Small intestine (tissue), 16 donors: ENCODE measurements at places on chromosomes 7 and 10.

DNA sequence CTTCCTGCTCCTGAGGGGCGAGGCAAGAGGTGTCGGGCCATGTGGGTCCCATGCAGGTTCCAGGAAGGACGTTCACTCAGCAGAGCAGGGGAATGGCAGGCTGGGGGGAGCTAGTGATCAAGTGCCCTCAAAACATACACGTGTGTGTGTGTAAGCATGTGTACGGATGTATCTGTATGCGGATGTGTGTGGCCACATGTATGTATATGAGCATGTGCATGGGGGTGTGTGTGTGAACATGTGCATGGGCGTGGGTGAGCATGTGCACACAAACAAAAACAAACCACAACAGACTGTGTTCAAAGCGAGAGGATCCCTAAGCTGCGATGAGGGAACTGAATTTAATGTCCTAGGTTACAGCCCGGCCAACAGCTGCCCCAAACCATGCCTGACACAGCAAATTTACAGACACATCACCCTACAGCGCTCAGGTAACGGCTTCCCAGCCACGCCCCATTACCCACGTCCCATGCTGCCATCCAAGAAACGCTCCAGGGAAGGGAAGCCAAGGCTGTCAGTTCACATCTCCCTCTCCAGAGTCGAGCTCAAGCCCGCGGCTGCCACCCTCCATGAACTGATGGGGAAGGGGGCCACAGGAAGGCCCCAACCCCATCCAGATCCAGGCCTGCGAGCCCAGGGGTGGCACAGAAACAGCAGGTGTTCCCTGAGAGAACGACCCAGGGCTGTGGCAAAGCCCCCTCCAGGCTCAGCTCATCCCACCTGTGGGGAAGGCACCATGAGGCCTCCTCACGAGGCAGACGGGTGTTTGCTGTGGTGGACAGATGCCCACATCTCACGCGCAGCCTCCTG is 56.6 kb downstream of the PTPRN2 start:
- no peaks in the 10 kb centered on the region for H3K27me3 ChIP-seq
- DNase-seq: no peak
- H3K4me3 ChIP-seq: no peak overlapping the region
- H3K36me3 ChIP-seq: no peaks in the 10 kb centered on the region
- no peaks in the 10 kb centered on the region for H3K4me1 ChIP-seq

- H3K4me3 ChIP-seq: no peak overlapping the region
- H3K27ac ChIP-seq: no peak overlapping the region
- no peaks in the 10 kb centered on the region for H3K27me3 ChIP-seq
These were observed 73.3 kb upstream of the WAC start for GRCh38 chr10:28459453-28460144.

DNA sequence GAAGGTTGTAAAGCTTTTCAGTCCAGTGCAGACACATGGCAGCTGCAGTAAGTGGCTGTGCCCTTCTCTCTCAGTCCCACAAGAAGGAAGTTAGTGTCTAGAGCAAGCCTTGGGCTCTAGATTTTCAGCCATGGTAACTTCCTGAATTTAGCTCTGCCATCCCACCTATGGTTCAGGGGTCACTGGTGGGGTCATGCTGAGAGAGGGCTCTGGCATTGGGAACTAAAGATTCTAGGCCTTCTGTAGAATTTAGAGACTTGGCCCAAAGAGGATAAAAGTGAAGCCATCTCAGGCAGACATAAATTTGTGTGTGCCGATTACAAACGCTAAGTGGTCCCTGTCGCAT is 113.5 kb downstream of the COL13A1 start:
- DNase-seq: no peak
- H3K4me3 ChIP-seq: no peak overlapping the region
- H3K4me1 ChIP-seq: no peaks in the 10 kb centered on the region

GRCh38 chr10:132977807-132978206 is 35.4 kb upstream of the CFAP46 start:
- no peak overlapping the region for H3K4me3 ChIP-seq
- H3K27ac ChIP-seq: no peak overlapping the region
- no peaks in the 10 kb centered on the region for H3K36me3 ChIP-seq
- H3K4me1 ChIP-seq: no peaks in the 10 kb centered on the region
- no peaks in the 10 kb centered on the region for H3K27me3 ChIP-seq

- no peak overlapping the region for H3K27ac ChIP-seq
- H3K36me3 ChIP-seq: no peaks in the 10 kb centered on the region
- no peaks in the 10 kb centered on the region for H3K4me1 ChIP-seq
- H3K27me3 ChIP-seq: no peaks in the 10 kb centered on the region
These were observed 20.3 kb downstream of the SEC61G start for GRCh38 chr7:54738737-54739136.

DNA sequence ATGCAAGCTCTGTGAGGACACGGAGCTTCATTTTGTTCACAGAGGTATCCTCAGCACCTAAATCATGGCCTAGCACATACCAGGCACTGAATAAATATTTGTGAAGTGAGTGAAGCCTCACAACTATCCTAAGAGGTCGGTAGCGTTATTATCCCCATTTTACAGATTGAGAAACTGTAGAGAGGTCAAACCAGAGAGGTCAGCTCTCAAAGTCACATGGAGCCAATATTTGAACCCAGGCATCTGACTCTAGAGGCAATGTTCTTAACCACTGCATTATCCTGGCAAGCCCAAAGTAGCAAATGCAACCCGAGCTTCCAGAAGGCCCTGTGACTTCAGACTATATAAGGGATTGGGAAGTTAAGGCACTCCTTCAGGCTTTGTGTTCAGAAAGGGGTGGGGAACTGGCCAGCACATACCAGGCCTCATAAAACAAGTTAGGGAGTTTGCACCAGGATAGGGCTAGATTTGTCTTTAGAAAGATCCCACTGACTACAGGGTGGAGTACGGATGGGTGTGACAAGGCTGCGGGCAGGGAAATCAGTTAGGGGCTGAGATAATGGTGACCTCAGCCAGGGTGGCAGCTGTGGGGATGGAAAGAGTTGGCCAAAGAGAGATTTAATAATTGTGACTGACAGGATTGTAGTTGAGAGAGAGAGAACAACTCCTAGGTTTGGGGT is 101.4 kb downstream of the TBXAS1 start:
- H3K4me1 ChIP-seq: no peaks in the 10 kb centered on the region
- no peaks in the 10 kb centered on the region for H3K27me3 ChIP-seq
- H3K4me3 ChIP-seq: no peak overlapping the region
- no peak overlapping the region for H3K27ac ChIP-seq

- no peak overlapping the region for H3K27ac ChIP-seq
- no peak overlapping the region for H3K4me3 ChIP-seq
- no peak for DNase-seq
- H3K36me3 ChIP-seq: peaks cover 7% of the 10 kb centered on the region
- H3K4me1 ChIP-seq: no peaks in the 10 kb centered on the region
- H3K27me3 ChIP-seq: no peaks in the 10 kb centered on the region
These were observed 87.3 kb downstream of the CCSER2 start for GRCh38 chr10:84415539-84416244.

GRCh38 chr7:40571796-40572195 is 437.0 kb downstream of the SUGCT start:
- H3K27me3 ChIP-seq: no peaks in the 10 kb centered on the region
- H3K27ac ChIP-seq: no peak overlapping the region
- no peak for DNase-seq
- H3K36me3 ChIP-seq: no peaks in the 10 kb centered on the region

DNA sequence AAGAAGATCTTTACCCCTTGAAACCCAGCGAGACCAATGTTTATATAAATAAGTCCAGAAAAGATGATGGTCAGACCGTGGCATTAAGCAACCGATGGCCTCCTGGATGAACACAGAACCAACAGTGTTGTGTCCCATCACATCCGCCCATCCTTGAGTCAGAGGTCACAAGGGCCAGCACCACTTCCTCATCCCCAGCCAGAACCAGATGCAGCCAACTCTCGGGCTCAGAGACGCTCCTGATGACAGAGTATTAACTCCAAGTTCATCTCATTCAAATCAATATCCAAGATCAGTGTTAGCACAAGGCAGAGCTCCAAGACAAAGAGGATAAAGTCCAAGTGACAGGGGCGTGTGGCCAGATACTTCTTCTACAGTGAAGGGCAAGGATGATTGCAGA is 63.5 kb downstream of the FAM53B start:
- DNase-seq: no peak
- no peaks in the 10 kb centered on the region for H3K27me3 ChIP-seq
- no peak overlapping the region for H3K27ac ChIP-seq
- no peak overlapping the region for H3K4me3 ChIP-seq

GRCh38 chr7:111992601-111993000 is 213.6 kb downstream of the DOCK4 start:
- H3K36me3 ChIP-seq: no peaks in the 10 kb centered on the region
- H3K4me3 ChIP-seq: no peak overlapping the region
- H3K4me1 ChIP-seq: no peaks in the 10 kb centered on the region
- no peak for DNase-seq

DNA sequence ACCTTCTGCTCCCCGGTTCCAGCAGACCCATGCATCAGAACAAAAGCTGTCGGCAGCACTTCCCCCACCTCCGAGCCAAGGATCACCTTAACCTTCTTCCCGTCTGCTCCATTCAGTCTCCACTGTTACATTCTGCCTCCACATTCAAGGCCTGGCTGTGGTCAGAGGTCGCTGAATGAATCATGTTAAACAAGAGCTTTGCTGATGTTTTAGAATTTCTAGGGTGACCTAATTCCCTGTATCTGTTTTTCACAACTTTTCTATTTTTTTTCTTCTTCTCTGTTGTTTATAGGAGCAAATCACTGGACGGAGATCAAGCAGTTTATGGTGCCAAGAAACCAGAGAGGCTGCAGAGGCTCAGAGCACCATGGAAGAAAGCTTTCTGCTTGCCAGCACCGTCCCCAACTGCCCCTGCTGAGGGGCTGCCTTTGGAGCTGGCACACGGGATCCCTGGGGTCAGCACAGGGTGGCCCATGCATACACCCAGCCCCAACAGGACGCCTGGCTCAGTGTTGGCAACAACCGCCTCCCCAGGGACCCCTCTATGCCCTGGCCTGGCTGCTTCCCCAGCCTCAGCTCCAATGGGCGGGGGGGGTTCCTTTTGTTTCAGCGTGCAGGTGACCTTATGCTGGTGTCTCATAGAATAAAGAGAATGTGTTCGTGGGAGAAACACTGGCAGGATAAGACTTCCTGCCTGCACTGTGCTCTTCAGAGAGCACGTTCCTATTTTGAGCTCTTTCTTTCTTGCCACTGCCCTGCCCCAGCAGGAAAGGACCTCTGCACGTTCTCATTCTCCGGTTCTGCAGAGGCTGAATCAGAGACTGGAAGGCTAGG is 182.7 kb upstream of the LYZL2 start:
- no peak for DNase-seq
- H3K4me1 ChIP-seq: no peaks in the 10 kb centered on the region
- no peak overlapping the region for H3K4me3 ChIP-seq
- no peak overlapping the region for H3K27ac ChIP-seq

DNA sequence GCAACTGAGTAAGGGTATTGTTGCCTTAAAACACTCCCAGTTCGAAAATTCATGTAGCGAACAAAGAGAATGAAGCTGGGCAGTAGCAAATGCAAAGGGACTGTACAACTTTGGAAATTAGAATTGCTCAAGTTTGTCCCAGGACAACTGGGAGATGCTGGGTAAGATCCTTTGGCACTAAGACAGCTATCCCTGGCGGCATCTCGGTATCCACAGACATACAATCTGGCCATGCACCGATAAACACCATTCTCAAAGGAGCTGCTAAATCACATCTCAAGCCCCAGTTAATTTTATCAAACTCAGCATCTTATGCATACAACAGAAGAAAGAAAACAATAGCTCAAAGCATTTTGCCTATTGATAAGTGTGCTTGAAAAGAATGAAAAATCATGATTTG is 177.3 kb downstream of the AMPH start:
- H3K4me1 ChIP-seq: no peaks in the 10 kb centered on the region
- no peak overlapping the region for H3K27ac ChIP-seq
- no peak overlapping the region for H3K4me3 ChIP-seq
- H3K36me3 ChIP-seq: no peaks in the 10 kb centered on the region
- no peak for DNase-seq
- H3K27me3 ChIP-seq: no peaks in the 10 kb centered on the region

GRCh38 chr7:77933394-77933793 is 134.8 kb downstream of the PHTF2 start:
- H3K4me3 ChIP-seq: no peak overlapping the region
- peaks cover 5% of the 10 kb centered on the region for H3K36me3 ChIP-seq
- H3K27ac ChIP-seq: no peak overlapping the region
- H3K4me1 ChIP-seq: no peaks in the 10 kb centered on the region
- H3K27me3 ChIP-seq: no peaks in the 10 kb centered on the region
- peak; percentile 37 for DNase-seq

DNA sequence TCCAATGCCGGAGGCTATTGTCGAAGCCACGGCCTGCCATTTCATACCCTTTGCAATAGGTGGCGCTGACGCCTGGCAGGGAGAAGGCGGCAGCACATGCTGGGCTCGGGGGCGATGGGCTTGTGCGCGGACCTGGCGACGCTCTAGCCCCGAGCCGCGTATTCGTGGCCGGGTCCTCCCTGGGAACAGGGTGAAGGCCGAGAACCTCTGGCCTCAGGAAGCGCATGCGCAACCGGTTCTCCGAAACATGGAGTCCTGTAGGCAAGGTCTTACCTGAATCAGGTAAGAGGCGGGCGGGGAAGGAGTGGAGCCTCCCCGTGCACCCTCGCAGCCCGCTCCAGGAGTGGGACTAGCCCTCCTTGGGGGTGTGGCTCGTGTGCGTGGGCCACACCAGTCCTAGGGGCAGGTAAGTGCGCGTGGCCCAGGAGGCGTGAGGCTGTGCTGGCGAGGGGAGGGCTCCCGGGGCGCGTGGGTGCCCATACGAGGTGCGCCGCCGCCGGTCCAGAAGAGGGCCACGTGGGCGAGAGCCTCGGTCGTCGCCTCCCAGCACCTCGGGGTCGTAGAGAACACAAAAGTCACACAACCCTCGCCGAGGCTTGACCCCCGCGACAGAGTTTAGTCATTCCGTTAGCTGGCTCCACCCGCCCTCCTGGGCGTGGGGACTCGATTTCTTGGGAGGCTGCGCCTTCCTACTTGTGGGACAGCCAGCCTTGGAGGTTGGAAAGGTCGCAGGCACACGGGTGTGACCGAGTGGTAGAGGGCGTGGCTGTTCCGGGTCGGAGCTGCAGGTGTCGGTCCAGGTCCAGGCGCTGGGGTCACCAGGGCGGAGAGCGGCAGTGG is 5.6 kb upstream of the MEST start:
- peak overlapping the region; percentile 74 for H3K4me3 ChIP-seq
- no peaks in the 10 kb centered on the region for H3K4me1 ChIP-seq
- peak; percentile 93 for DNase-seq
- no peaks in the 10 kb centered on the region for H3K27me3 ChIP-seq
- no peaks in the 10 kb centered on the region for H3K36me3 ChIP-seq

DNA sequence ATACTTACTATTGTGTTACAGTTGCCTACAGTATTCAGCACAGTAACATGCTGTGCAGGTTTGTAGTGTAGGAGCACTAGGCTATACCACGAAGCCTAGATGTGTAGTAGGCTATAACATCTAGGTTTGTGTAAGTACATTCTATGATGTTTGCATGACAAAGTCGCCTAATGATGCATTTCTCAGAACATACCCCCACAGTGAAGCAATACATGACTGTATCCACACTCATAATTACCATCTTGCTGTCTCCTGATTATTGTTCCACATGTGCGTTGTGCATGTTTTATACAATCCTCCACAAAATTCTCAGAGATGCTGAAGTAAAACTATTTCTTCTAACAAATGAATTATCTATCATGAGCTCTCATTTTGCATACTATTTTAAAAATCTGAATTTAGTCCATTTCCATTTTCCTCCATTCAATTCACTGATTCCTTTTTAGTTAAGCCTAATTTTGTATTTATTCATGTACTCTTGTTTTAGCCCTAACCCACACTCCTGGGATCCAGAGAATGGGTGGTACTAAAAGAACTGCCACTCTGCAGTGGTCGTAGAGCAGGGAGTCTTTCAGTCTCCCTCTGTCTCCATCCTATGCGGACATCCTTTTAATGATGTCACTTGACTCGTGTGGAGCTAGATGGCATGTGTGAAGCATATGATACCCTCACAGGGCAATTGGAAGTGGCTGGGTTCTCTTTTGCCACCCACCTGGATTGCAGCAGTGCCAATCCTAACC is 67.6 kb upstream of the CAV2 start:
- H3K27ac ChIP-seq: no peak overlapping the region
- H3K27me3 ChIP-seq: no peaks in the 10 kb centered on the region
- no peaks in the 10 kb centered on the region for H3K4me1 ChIP-seq
- DNase-seq: no peak
- no peaks in the 10 kb centered on the region for H3K36me3 ChIP-seq
